ENCODE measurements at places on chromosomes 11 and 22.

GRCh38 chr11:13367115-13367514, 89.5 kb downstream of the BMAL1 start:
- DNase-seq, result no peak

GRCh38 chr11:10605941-10606381, 37.5 kb upstream of the LYVE1 start:
- DNase-seq, result no peak

DNA sequence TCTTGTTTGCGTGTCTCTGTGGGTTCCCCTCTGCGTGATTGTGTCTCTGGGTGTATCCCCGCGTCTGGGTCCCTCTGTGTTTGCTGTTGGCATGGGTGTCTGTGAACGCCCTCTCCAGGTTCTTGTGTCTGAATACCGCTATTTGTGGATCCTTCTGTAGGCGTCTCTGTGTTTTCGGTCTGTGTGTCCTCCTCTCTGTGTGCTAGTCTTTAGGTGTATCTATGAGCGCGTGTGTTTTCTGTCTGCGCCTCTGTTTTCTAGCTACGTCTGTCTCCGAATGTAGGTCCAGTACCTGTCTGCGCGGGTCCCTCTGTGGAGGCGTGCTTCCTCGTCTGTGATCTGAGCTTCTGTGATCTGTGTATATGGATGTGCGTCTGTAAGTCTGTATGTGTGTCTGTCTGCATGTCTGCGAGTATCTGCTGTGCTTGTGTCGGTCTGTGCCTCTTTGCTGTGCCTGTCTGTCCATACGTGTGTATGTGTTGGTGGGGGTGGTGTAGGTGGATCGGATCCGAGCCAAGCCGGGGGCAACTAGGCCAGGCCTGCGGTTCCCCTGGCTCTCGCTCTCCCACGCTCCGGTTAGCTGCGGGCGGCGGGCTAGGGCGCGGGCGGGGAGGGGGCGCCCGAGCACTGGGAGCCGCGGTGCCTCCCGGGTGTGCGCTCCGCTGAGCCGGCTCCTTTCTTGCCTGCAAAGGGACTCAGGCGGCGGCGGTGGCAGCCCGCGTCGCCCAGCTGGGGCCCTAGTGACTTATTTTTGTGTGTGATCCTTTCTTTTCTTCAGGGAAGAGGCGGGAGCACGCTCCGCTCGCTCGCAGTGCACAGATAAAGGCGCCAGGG, 105.3 kb upstream of the E2F8 start:
- no peak for DNase-seq

GRCh38 chr11:13033760-13034533, 24.8 kb downstream of the RASSF10 start:
- DNase-seq, result no peak

- DNase-seq, result no peak
Observed at GRCh38 chr11:86256608-86257007, 12.1 kb downstream of the EED start.

DNA sequence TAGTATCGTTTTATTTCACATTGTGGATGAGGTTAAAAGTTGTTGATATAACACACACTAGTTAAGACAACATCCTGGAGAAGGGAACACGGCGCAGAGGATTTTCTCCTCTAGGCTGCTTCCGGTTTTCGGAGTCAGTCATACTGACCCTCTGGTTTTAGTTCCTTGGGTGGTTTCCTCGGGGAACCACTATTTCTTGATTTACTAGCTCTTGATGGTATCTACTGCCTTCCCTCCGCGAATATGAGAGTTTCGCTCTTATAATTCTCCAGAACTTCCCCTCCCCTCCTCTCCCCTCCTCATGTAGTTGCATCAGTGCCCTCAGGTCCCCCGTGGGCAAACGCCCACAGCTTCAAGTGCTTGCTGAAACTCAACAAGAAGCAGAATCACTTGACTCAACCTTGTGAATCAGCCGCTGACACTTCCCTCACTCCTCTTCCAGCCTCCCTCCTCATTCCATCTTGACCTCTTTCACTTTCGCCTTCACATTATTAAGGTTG, 15.9 kb upstream of the APOBEC3A start:
- no peak for DNase-seq

GRCh38 chr11:104148074-104148473, 15.9 kb downstream of the PDGFD start:
- DNase-seq, result no peak

DNA sequence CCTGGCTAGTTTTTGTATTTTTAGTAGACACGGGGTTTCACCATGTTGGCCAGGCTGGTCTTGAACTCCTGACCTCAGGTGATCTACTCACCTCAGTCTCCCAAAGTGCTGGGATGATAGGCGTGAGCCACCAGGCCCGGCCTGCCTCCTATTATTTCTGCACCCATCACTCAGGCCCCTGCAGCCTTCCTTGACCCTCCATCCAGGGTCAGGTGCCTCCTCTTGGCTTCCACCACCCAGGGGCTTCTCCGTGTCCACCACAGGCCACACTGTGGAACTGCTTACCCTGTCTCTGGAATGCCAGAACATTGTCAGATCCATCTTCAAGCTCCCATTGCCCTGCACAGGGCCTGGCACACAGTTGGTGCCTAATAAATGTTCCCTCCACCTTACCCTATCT, 75.4 kb upstream of the RTL6 start:
- DNase-seq, result no peak

- DNase-seq, result no peak
Observed at GRCh38 chr11:109120341-109120740, 301.6 kb upstream of the C11orf87 start.

- no peak for DNase-seq
Observed at GRCh38 chr11:116459185-116460045, 313.4 kb downstream of the BUD13 start.

- DNase-seq, result no peak
Observed at GRCh38 chr11:122584670-122585069, 70.9 kb upstream of the UBASH3B start.

GRCh38 chr11:114059984-114060391, 477 bp downstream of the ZBTB16 start:
- no peak for DNase-seq
